ENCODE measurements at places on chromosomes 5 and 9.

DNA sequence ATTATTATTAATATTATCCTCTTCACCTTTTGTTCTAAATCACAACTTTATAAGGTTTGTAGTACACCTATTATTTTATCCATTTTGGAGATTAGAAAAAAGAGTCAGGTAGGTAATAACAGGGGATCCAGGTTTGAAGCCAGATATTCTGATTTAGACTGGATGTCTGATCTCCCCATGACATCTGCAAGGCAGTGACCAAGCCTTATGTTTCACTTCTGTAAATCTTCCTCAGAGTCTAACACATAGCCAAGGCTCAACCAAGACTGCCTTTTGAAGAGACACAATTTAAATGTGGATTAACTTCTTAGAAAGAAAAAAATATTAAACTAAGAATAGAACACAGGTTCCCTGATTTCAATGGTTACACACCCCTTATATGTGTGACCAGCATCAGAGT, 44.2 kb downstream of the CETN3 start:
- no peak for DNase-seq

DNA sequence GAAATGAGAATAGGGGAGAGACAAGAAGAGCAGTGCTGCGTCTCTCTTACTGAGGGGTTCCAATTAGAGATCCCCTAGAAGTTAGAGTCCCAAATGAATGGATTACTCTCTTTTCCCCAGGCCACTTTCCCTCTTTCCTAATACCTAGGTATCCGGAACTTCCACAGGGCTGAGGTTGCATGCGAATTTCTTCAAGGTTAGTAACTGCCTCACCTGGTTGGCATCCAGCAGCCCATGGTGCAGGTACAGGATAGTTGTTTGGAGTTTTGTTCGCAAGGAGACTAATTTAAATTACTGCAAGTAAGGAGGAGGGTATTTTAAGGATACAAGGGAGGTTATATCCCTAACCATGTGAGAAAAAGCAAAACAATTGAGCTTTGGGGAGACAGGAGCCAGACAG, 52.4 kb upstream of the JAK2 start:
- no peak for DNase-seq

DNA sequence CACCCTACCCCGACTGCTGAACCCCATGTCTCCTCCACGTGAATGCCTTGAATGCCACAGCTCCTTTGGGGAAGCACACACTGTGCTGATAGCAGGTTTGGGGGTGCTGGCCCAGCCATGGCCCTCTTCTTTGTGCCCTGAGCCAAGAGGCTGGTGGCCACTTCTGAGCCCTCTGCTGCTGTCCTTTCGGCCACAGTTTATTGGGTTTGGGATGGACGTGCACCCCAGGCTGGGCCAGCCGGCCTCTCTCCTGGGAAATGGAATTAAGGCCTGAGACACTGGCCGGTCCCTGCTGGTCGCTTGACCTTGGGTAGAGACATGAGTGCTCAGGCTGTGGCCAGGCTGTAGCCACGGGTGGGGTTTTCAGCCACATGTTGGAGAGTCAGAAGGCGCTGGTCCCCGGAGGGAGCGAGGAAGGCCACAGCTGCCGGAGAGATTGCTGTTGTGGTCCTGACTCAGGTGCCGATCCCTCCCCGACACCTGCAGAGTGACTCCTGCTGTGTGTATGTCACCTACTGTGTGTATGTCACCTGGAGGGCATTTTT, 26.6 kb downstream of the FAM163B start:
- DNase-seq, result no peak

- DNase-seq, result peak; percentile 47
These were observed 30.1 kb upstream of the PRDM12 start for GRCh38 chr9:130634191-130634768.

- DNase-seq, result no peak
These were observed 1571.2 kb upstream of the C9orf72 start for GRCh38 chr9:29144476-29144875.

- no peak for DNase-seq
These were observed 74.5 kb upstream of the APC start for GRCh38 chr5:112663146-112663545.

GRCh38 chr5:125295405-125295872, 549.0 kb upstream of the ZNF608 start:
- DNase-seq, result no peak

DNA sequence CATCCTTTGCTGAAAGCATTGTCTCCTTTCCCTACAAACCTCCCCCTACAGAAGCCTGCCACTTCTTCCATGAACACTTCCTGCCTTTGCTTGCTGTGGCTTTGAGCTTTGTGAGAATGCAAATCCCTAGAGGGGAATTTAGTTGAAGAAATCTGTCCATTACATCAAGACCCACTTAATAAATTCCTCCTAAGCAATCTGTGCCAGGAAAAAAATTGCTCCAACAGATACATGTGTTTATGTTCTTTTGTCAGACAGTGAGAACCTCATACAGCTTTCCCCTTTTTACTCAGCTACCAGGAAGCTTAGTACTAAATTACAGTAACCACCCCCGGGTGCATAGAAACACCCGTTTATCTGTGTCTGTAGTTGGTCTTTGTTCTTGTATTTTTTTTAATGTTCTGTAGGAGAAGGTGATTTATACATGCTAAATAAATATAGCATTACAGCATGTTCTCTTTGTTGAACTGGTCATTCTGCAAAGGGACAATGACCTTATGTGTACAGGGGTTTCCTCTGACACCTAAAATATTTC, 43.9 kb downstream of the SH3TC2 start:
- no peak for DNase-seq

GRCh38 chr5:61578858-61579503, 246.9 kb downstream of the ZSWIM6 start:
- DNase-seq, result no peak

- DNase-seq, result no peak
These were observed 96.1 kb upstream of the CDKN2B start for GRCh38 chr9:22105005-22105722.

DNA sequence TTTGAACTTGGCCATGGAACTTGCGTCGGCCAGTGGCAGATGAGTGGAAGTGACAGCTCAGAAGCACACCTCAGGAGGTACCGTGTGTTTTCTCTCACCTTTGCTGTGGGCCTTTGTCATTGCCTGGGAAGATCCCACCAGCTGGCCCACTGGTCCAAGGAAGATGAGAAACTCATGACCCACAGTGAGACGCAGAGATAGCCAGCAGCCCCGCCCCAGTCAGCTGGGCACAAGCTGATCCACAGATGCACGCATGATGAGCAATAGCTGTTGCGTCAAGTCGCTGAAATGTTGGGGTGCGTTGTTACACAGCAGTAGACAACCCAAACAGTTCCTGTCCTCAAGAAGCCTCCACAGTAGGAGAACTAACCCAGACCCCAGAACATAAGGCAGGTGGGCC, 30.8 kb upstream of the UNC5A start:
- DNase-seq, result no peak

GRCh38 chr5:134100283-134101091, 14.0 kb upstream of the TCF7 start:
- DNase-seq, result peak; percentile 77

- no peak for DNase-seq
These were observed 309.9 kb downstream of the MAT2B start for GRCh38 chr5:163815240-163815791.

DNA sequence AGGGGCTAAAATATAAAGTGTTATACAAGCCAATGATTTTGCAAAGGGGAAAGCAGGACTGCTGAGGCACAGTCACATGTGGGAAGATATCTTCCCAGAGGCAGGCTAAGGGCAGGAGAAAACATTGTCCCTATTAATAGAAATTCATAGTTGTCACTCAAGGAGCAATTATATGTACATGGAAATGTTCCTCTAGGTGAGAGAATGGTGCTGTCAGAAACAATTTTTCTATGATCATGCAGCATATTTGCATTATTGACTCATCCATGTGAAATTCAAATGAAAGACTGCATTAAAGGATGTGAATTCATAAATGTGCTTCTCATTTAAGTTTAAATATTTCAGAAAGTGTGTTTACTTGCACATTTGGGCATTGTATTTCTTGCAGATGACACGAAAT, 775.9 kb upstream of the CDH9 start:
- no peak for DNase-seq

- no peak for DNase-seq
These were observed 196.4 kb downstream of the TLE4 start for GRCh38 chr9:79768194-79768593.

DNA sequence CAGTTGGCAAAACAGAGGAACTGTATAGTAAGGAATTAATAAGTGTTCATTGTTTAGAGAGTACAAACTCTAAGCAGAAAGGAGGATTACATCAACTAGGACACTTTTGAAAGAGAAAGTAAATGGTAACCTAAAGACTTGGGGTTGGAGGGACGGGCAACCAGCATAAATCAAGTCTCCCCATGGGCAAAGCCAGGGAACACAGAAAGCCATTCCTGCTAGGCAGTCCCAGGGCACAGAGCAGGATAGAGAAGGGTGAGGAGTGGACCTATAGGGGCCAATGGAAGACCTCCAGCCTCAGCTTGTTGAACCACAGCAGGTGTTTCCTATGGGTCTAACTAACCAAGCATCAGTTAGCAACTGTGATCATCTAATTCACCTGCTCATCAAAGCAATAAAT, 9.2 kb upstream of the ERAP1 start:
- DNase-seq, result no peak

DNA sequence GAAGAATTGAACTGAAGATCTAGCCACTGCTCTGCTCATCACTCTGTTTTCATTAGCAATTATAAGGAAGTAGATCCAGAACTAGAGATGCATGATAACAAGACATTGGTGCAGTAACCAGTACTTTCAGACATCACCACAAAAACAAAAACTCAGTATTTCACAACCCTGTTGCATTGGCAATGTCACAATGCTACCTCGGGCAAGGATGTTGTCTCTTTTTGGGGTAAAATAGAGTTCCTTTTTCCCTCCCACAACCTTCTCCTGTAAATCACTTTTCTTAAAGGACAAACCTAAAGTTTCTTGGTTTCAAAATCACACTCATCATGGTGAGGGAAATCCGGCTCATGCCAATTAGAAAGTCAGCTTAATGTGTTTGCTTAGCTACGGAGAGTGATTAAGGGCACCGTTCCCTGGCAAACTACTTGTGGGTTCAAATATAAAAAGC, 420.1 kb upstream of the MEF2C start:
- no peak for DNase-seq

- DNase-seq, result no peak
These were observed 314.3 kb downstream of the EBF1 start for GRCh38 chr5:158785397-158785796.

DNA sequence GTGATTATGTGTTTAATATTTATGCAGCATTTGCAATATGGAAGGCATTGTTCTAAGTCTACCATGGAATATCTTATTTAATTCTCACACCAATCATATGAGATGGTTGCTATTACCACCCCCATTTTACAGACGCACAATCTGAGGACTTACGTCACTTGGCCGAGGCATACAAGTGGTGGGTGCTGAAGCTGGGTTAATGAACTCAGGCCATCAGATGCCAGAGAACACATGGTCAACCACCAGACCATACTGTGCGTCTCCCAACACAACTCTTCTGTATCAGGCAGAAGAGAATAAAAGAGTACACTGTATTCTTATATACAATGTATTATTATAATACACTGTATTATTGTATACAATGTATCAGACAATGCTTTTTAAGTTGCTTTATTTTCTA, 59.5 kb downstream of the ZNF366 start:
- no peak for DNase-seq

DNA sequence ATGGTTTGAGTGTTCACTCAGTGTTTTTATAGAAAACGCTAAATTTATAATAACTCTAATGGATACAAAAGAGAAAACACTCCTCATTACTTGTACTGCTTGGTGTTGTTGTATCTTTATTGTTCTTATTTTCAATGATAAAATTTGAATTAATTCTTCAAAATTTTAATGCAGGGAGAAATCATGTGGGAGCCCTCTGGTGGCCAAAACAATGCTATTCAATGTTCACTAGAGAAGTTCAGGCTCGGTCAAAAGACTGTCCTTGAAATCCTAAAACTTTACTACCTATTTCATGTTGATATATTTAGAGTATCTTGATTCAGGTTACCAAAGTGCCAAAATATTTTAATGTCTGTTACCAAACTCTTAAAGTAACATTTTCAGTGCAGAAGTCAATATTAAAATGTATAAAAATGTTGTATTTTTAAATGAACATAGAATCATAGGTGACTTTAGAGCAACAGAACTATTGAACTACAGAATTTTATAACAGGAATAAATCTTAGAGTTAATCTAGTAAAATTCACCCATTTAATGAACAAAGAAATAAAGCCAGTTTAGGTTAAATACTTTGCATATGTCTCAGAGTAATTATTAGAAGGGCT, 1259.8 kb downstream of the PTPRD start:
- DNase-seq, result no peak

GRCh38 chr5:55865831-55866230, 14.7 kb downstream of the IL31RA start:
- DNase-seq, result no peak

- no peak for DNase-seq
These were observed 98.6 kb downstream of the PAM start for GRCh38 chr5:102853680-102854079.

DNA sequence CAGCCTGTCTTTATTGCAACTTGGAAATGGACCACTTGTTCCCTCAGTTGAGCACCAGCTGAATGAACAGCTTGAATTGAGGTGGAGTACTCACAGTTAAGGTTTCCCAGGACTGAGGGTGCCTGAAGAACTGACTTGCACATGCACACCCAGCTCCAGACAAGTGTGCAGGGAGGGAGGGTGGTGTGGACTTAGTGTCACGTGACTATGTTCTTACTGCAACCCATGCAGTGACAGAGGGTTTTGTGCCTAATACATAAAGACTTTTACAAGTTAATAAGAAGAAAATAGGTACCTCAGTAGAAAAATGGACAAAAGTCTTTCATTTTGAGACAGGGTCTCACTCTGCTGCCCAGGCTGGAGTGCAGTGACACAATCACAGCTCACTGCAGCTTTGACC, 18.0 kb downstream of the BARX1 start:
- DNase-seq, result no peak

DNA sequence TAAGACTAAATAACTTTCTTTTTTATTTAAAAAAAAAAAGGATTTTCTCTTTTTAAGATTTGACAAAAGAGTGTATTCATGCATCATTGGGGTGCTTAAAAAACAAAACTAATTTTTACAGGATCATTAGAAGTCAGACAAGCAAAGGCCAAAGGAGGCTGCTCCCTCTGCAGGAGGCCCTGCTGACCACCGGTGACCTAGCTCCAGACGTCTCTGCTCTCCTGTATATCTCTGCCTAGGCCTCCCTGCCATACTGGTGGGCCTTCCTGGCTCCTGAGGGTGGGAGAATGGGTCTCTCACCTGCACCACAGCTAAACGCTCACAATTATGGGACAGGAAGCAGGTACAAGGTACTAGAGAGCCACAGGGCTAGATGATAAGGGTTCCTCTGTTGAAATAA, 36.6 kb downstream of the CSF2 start:
- DNase-seq, result peak; percentile 4

DNA sequence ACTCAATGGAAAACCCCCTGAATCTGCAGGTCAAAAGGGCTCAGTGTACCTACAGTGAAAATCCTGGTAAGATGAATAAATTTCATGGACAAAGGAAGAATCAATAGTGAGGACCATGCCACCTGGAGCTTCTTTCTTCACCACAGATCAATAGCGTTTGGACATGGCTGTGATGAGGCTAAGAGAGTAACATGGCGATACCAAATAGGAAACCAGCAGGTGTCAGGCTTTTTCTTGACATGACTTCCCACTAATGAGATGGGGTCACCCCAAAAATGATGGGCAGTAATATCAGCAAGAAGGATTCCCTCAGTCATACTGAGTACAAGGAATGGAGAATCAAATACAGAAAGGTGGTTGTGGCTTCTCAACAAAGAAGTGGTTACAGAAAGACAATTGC, 208.5 kb upstream of the PLPPR1 start:
- DNase-seq, result peak; percentile 10
